C1 segment of cervical spinal cord (tissue), 14 donors: ENCODE measurements at places on chromosomes 7 and 10.
A peak's percentile ranks its signal among the peaks of the same experiment; 100 is the strongest.

- no peak for DNase-seq
These were observed 753.8 kb downstream of the GRID1 start for GRCh38 chr10:85612833-85613232.

DNA sequence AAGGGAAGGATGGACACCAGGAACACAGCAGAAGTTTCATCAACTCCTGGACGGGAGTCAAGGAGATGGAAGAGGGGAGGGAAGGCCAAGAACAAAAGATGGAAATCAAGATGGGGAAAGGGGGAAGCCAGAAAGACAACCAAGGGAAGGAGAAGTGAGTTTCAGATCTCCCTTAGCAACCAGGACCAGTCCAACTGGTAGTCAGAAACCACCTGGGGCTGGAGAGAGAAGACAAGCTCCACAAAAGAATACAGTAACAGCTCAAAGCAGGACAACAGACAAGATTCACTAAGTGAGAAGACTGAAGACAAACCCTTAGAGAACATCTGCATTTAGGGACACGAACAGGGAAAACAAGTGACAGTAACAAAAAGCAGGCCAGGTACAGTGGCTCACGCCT, 30.6 kb downstream of the CDCA7L start:
- no peak for DNase-seq

GRCh38 chr7:25132430-25132829, 7.4 kb upstream of the CYCS start:
- no peak for DNase-seq

DNA sequence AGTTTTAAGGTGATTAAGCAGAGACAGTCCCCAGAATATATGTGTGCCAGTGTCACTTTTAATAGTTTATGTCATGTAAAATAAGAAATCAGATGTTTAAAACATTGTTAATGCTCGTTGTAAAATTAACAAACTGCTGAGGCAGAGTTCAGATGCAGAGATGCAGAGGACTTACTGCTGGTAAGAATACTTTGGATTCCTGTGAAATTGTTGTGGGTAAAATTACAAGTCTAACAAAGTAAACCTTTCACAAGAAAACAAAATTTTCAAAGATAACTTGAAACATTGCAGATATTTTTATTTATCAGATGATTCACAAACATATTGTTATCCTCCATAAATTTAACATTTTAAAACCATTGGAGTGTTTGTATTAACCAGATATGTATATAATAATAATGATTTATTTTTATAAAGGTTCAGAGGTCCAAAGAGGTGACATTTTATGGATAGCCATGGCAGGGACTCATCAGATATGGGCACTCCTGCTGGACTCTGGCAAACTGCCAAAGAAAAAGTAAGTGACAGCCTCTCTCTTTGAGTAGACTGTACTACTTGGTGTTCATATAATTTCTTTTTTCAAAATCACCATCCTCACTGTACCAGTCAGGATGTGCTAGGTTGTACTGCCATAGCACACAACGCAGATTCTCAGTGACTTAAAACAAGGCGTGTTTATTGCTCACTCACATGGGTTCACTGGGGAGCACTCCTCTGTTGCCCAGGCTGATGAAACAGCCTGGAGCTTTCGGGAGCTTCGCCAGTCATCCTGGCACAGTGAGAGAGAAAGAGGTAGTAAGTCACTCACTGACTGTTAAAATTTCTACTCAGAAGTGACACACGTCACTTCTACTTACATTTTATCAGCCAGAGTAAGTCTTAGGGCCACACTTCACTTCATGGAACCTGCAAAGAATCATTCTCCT, 43.5 kb downstream of the NHLRC2 start:
- DNase-seq = peak; percentile 14

DNA sequence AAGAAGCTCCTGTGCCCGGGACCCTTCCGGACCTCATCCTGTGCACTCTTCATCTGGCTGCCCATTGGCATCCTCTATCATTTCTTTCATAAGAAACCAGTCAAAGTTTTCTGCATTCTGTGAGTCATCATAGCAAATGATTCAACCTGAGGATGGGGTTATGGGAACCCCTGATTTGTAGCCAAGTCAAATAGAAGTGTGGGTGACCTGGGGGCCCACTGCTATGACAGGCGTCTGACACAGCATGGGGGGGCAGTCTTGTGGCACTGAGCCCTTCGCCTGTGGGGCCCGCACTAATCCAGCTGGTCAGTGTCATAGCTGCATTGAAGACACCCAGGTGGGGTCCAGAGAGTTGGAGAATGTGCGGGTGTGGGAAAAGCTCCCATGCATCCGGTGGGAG, 230.4 kb downstream of the USP6NL start:
- DNase-seq = no peak

GRCh38 chr10:49353026-49353894, 42.6 kb downstream of the DRGX start:
- DNase-seq = no peak

GRCh38 chr10:132121511-132121830, 55.7 kb downstream of the JAKMIP3 start:
- no peak for DNase-seq

DNA sequence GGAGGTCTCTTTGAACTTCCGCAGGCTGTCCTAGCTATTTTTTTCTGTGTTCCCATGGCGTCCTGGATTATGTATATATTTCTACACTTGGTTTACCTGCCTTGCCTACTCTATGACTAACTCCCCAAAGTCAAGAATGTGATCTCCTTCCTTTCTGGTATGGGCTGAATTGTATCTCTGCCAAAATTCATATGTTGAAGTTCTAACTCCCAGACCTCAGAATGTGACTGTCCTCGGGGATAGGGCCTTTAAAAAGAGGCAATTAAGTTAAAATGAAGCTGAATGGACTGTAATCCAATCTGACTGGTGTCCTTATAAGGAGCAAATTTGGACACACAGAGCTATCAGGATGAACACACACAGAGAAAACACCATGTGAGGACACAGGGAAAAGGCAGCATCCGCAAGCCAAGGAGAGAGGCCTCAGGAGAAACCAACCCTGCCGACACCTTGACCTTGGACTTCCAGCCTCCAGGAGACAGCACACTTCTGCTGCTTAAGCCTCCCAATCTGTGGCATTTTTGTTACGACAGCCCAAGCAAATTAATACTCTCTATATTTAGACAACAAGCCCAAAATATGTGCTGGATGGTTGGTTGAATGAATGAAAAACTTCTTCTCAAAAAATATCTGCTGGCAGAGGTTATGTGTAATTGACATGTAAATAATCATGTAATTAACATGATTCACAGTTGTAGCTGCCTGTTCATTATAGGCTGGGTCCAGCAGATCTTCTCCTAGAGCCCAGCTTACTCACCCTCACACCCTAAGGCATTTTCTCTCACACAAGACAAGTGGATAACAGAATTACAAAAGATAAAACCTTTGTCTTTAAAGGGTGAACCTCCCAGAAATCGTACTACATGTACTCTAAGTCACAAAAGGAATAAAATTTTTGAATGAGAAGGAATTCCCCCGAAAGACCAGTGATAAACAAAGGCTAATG, 123.7 kb downstream of the CUBN start:
- DNase-seq = no peak

GRCh38 chr10:124176349-124177179, 83.2 kb upstream of the CHST15 start:
- no peak for DNase-seq

GRCh38 chr7:57179776-57180415, 47.7 kb upstream of the ZNF479 start:
- no peak for DNase-seq

- DNase-seq = no peak
These were observed 411.8 kb downstream of the ARL4A start for GRCh38 chr7:13099154-13099795.
